ENCODE measurements at places on chromosomes 4 and X.
A peak's percentile ranks its signal among the peaks of the same experiment; 100 is the strongest.

DNA sequence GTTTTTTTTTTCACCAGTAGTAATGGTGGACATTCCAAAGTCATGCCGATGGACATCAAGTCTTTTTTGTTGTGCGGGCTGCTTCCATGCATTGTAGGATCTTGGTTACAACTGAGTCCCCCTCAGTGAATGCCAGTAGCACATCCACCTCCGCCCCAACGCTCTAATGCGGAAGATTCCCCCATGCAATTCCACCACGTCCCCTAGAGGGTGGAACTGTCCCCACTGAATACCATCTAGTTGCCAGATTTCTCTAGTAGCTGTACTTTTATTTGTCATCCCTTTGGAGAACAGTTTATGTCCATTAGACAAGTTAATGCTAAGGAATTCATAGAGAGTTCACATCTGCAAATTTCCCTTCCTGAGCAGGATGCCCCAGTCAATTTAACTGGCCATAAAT is 6.7 kb downstream of the SHISA3 start:
- DNase-seq = no peak

DNA sequence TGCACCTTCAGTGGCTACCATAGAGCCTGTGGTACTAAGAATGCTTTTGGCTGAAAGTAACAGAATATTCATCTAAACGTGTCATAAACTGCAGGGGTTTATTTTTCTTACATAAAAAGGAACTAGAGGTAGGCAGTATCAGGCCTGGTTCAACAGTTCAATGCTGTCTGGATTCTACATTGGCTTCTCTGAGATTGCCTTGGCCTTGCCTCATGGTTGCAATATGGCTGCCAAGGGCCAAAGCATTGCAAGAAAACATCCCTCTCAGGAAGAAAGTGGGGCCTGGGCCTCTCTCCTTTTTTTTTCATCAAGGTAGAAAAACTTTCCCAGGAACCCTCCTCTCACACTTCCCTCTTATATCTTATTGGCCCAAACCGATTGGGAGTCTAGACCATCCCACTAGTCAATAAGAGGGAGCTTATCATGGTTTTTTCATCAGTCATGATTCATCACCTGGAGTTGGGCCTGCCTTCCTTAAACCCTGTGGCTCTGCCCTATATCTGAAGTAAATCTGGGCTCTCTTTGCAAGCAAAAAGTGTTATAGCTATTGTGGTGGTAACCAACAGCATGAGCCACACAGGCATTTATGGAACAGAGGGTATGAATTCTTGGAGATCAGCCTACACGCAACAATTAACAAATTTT is 1.8 kb upstream of the DOCK11 start:
- no peak for DNase-seq

DNA sequence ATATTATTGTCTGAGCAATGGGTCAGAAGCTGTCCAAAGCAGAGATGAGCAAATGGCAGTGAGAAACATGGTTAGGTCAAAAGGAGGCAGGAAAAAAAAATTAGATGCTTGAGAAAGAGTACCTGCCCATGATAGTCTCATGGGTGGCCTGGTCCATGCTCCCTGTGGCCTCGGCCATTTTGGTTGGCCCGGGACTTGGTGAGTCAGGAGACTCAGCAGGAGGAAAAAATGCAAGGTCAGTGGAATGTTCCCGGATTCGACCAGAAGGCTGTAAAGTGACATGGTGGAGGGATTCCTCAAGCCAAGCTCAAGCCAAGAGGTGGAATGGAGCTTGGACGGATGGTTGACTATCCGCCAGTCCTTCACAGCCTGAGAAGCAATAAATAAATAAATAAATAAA is 236.7 kb downstream of the ASMT start:
- no peak for DNase-seq

DNA sequence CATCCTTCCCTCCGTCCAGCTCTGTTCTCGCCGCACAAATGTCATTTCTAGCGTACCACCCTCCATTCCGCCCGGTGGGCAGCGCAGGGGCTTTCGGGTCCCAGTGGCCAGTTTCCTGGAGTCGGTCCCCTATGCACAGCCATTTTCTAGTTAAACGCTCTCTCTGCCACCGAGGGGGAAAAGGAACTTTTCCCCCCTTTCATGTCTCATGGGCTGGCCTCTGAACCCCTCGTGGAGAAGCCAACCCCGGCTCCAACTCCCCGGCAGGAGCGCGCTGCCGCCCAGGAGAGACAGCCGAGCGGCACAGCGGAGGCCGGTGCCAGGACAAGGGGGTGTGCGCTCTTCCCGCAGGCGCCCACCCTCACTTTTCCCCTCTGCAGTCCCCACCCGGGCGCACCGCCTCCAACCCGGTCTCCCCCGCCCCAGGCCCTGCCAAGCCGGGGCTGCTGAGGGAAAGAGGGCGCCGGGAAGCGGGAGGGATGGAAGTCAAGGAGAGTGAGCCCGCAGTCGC is 662 bp downstream of the APBB2 start:
- peak; percentile 13 for DNase-seq

- DNase-seq = no peak
These were observed 117.1 kb upstream of the DKK2 start for GRCh38 chr4:107153228-107153627.

- no peak for DNase-seq
These were observed 55.4 kb downstream of the CC2D2A start for GRCh38 chr4:15525080-15525479.

- no peak for DNase-seq
These were observed 53.6 kb downstream of the CORIN start for GRCh38 chr4:47784222-47784621.

GRCh38 chr4:22237846-22238494 is 277.9 kb downstream of the ADGRA3 start:
- DNase-seq = no peak

DNA sequence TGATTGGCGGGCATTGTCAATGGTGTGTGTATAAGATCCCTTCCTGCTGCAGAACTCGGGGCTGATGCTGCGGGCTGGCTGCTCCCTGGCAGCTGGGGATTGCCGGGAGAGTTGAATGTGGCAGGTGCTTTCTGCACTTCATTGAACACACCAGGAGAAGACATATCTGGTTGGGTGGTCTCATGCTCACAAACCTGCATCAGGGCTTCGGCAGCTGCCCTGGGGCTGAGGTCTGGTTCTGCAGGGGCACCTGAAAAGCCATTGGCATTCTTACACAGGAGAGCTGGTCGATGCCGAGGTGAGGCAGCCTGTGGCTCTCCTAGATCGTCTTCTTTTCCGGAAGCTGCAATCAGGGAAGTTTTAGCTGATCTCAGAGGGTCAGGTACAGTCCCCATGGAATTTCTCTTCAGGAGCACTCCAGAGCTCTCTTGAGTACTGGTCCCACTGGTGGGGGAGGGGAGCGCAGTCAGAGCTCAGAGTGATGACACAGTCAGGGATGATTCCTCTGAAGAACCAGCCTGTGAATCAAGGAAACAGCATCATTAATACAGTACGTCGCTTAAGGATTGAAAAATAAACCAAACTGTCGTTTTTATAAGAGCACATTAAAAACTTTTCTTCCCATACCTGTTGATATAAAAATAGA is 57.8 kb downstream of the GPRIN3 start:
- DNase-seq = no peak

DNA sequence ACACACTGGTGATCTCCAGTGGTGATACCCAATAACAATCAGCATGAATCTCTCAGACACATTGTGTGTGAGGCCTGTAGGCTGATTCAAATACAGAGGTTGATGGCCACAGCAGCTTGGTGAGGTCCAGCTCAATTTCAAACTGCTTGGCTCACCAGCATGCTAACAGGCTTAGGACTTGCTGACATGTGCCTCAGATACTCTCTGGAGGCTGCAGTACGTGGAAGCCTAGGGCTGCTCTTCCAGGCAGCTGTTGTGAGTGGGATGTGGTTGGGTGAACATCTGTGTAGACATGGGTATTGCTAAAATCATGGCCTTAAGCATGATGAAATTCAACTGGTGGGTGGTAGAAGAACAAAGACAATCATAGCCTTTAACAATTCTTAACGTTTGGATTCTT is 4.3 kb downstream of the CXCL9 start:
- DNase-seq = no peak

- DNase-seq = no peak
These were observed 318.0 kb upstream of the HS3ST1 start for GRCh38 chr4:11746734-11747133.

GRCh38 chr4:63556332-63556731 is 852.9 kb downstream of the TECRL start:
- DNase-seq = no peak

DNA sequence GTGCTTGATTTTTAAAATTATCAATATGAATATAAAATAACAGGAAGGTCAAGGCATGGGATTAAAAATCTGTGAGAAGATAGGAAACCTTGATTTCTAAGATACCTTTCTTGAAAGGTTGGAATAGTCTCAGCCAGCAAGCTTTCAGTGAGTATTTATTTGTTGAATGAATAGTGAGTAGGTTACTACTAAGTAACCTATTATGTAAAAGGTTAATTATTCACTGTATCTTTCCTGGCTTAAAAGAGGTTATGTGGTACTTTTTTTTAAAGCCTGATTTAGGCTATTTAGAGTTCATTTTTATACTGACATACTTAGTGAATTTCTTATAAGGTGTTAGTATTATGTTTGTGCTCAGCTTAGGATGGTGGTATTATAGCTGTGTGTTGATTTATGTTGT is 123.5 kb downstream of the PTPN13 start:
- DNase-seq = no peak

- DNase-seq = no peak
These were observed 20.6 kb downstream of the ZDHHC9 start for GRCh38 chrX:129823115-129823514.

- DNase-seq = no peak
These were observed 54.8 kb upstream of the MAPK10 start for GRCh38 chr4:86414686-86415085.

GRCh38 chrX:74015379-74016019 is 288.5 kb upstream of the ZCCHC13 start:
- DNase-seq = peak; percentile 12

GRCh38 chrX:71510161-71510560 is 22.7 kb upstream of the OGT start:
- no peak for DNase-seq

- no peak for DNase-seq
These were observed 33.3 kb upstream of the PRDX4 start for GRCh38 chrX:23633834-23634580.

DNA sequence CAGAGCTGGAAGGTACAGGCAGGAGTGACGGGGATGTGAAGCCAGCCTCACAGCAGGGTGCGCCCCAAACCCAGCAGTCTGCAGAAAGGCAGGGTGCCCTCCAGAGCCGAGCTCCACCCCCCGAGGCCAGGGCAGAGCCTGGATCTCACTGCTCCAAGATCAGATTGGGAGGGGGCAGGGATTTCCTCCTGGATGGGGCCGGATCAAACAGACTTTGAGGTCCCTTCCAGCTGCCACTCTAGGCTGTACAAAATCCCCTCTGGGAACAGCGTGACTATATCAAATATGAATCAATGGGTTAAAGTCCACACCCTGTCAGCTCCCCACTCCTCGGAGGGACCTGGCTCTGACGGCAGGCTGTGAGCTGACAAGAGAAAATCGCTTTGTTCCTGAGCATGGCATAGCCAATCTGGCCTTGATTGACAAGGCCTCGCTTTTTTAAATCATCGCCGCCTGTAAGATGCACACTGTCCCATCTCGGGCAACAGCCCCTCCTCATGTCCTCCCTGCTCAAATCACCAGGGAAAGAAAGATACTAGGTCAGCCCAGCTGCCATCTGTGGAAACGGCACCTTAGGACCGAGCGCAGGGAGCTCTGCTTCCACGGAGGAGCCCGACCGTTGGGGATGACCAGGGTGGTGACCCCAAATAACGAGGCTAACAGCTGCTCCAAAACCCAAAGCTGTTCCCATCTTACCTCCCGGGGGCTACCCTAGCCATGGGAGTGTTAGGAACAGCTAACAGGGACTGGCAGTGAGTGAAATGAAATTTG is 39.9 kb downstream of the PSAPL1 start:
- DNase-seq = no peak

- DNase-seq = no peak
These were observed 763.6 kb upstream of the AGA start for GRCh38 chr4:178205826-178206225.

DNA sequence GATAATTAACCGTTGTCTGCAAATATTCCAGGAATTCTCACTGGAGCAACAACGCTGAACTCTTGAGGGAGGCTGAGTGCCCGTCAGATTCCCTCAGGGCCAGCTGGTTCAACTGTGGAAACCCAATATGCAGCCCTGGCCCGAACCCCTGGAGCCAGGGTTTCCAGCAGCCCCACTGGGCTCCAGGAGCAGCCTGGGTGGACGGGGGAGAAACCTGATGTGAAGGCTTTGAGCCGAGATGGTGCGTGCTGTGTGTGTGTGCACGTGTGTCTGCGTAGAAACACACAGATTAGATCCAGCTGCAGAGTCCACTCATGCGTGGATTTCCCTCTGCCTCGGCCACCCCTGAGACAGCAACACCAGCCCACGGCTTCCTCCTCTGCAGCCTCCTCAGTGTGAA is 19.4 kb upstream of the SLC25A6 start:
- no peak for DNase-seq

DNA sequence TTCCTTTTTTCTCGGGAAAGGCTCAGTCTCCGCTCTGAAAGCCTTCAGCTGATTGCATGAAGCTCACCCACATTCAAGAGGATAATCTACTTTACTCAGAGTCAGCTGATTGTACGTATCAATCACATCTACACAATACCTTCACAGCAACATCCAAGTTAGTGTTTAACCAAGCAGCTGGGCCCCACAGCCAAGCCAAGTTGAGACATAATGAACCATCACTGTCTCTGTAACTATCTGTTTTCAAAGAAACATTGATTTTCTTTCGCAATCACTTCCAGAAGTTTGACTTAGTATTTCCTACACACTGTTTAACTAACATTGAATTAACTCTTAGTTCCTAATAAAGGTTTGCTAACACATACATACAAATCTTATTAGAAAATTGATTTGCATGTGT is 40.3 kb downstream of the RWDD4 start:
- DNase-seq = no peak

GRCh38 chrX:78102091-78102490 is 2.0 kb upstream of the PGK1 start:
- no peak for DNase-seq

DNA sequence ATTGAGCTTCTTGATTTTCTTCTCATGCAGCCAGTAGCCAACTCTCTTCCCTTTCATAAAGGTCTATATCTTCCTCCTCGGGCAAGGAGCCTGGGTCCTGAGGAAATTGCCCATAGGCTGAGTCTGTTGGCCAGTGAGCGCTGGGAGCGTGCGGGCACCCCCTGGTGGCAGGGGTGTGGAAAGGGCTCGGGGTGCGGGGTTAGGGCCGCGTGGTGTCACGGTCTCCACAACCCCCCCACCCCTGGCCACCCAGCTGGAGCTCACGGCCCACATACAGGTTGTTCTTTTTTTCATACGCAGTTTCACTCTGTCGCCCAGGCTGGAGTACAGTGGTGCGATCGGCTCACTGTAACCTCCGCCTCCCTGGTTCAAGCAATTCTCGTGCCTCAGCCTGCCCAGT is 13.1 kb downstream of the RBM10 start:
- no peak for DNase-seq

GRCh38 chr4:6992728-6993677 is 50.2 kb upstream of the TADA2B start:
- DNase-seq = no peak

- no peak for DNase-seq
These were observed 1695.2 kb downstream of the STIM2 start for GRCh38 chr4:28555866-28556265.

- no peak for DNase-seq
These were observed 89.8 kb downstream of the PHKA2 start for GRCh38 chrX:18894156-18894555.

Measured in GM12891 (cell line).